ENCODE measurements at places on chromosomes 6 and 20. TPM values are rescaled to one million over a fixed set of nuclear protein-coding genes. Genes with fewer than 3 reads are reported as not detected.

GRCh38 chr6:155313602-155314091 lies 637 bp downstream of the TFB1M start:
- H3K36me3 ChIP-seq, result peaks cover 3% of the 10 kb centered on the region
- DNase-seq, result no peak
- no peaks in the 10 kb centered on the region for H3K27me3 ChIP-seq
- H3K4me1 ChIP-seq, result peaks cover 15% of the 10 kb centered on the region
- peak overlapping the region; percentile 89 for H3K27ac ChIP-seq

- H3K4me1 ChIP-seq, result peaks cover 26% of the 10 kb centered on the region
- peak overlapping the region; percentile 42 for H3K4me3 ChIP-seq
- peak overlapping the region; percentile 88 for H3K27ac ChIP-seq
- no peaks in the 10 kb centered on the region for H3K36me3 ChIP-seq
- no peak for DNase-seq
Measured at GRCh38 chr20:34557936-34558319, 590 bp upstream of the MAP1LC3A start.

DNA sequence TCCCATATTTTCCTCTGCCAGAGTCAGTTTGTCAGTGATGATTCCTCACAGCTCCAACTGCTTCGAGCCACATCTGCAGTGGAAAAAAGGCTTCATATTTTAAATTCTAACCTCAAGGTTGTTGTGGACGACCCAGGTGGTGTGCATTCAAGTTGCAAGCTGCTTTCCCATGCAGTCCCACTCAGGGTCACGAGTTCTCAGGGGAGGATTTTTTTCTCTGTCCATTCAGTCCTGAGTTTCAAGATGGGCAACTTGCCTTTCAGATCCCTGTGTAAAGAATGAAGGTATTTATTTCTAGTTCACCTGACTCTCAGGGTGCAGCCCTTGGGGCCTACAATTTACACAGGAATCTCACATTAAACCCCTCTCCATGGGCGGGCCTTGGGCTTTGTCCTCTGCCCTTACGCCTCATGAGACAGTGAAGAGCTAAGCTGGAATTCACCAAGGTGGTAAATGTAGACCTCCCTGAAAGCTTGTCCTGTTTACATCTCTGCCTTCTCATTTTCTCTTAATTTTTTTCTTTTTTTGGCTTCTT lies 65.9 kb downstream of the TPD52L1 start:
- DNase-seq, result no peak
- no peaks in the 10 kb centered on the region for H3K27me3 ChIP-seq
- peaks cover 29% of the 10 kb centered on the region for H3K4me1 ChIP-seq
- H3K36me3 ChIP-seq, result no peaks in the 10 kb centered on the region

- no peak for DNase-seq
- no peaks in the 10 kb centered on the region for H3K36me3 ChIP-seq
- no peaks in the 10 kb centered on the region for H3K27me3 ChIP-seq
- no peak overlapping the region for H3K4me3 ChIP-seq
- H3K4me1 ChIP-seq, result no peaks in the 10 kb centered on the region
Measured at GRCh38 chr6:64383277-64383676, 747.7 kb downstream of the PHF3 start.

C6orf141 gene
- total RNA-seq, result 11.4 TPM

IPCEF1 gene
- total RNA-seq, result 5.7 TPM

Data from body of pancreas (tissue), 4 donors.